ENCODE measurements at places on chromosomes 3 and 15. TPM values are rescaled to one million over a fixed set of nuclear protein-coding genes. Genes with fewer than 3 reads are reported as not detected.

Gene NT5DC2
- total RNA-seq = 62.9 TPM

Gene CLDN11
- total RNA-seq = 16.8 TPM

Gene GUCA1C
- 14.0 TPM for total RNA-seq

Gene SOX2
- total RNA-seq = 128 TPM

Gene CHL1
- total RNA-seq = 78.5 TPM

Gene ZNF660
- 21.2 TPM for total RNA-seq

Gene GABRB3
- total RNA-seq = 44.0 TPM

Gene HCN4
- total RNA-seq = 2.2 TPM

Gene WNT7A
- total RNA-seq = 9.1 TPM

Gene ARPP19
- 215 TPM for total RNA-seq

Gene TMEM40
- 0.82 TPM for total RNA-seq

Gene ROPN1B
- 0.66 TPM for total RNA-seq

Gene CAND2
- total RNA-seq = 17.7 TPM

Gene TM4SF18
- total RNA-seq = 13.9 TPM

Gene CPB1
- total RNA-seq = 6.6 TPM

Gene GOLGA8J
- 0.33 TPM for total RNA-seq

Gene PATL2
- 0.49 TPM for total RNA-seq

Gene FETUB
- not detected for total RNA-seq

Gene CAPN7
- 96.2 TPM for total RNA-seq

Gene GOLGA6L10
- total RNA-seq = 5.0 TPM

Gene KLHL40
- 7.7 TPM for total RNA-seq

Gene CCRL2
- total RNA-seq = 1.7 TPM

Gene CEMIP
- total RNA-seq = 4.0 TPM

Gene PDZRN3
- total RNA-seq = 72.3 TPM

Gene CDHR4
- not detected for total RNA-seq

Gene SPESP1
- total RNA-seq = 0.93 TPM

Gene MUSTN1
- total RNA-seq = 12.0 TPM

Gene SCN5A
- 3.0 TPM for total RNA-seq

Gene NECTIN3
- 106 TPM for total RNA-seq

Gene NANOGP8
- total RNA-seq = not detected

Gene ZBBX
- total RNA-seq = 2.3 TPM

Gene TNNC1
- total RNA-seq = 105 TPM

Gene RTP3
- not detected for total RNA-seq

Gene TPM1
- total RNA-seq = 398 TPM

Gene VIPR1
- total RNA-seq = 3.7 TPM

Gene HRH1
- 7.6 TPM for total RNA-seq

Gene GP5
- 1.1 TPM for total RNA-seq

Gene SAXO2
- total RNA-seq = 12.1 TPM

Gene FANCD2OS
- total RNA-seq = not detected

Gene ZDHHC19
- total RNA-seq = not detected

Gene GPR62
- 0.27 TPM for total RNA-seq

Gene CCR2
- total RNA-seq = 0.77 TPM

Gene UROC1
- total RNA-seq = 0.11 TPM

Gene PFKFB4
- 9.6 TPM for total RNA-seq

Gene POLQ
- total RNA-seq = 5.6 TPM
